ENCODE measurements at places on chromosomes 16 and 17.

- ATAC-seq: no peak
Measured at GRCh38 chr17:50208611-50209061, 7.2 kb upstream of the COL1A1 start.

- no peak for ATAC-seq
Measured at GRCh38 chr17:68297195-68297594, 5.9 kb downstream of the ARSG start.

DNA sequence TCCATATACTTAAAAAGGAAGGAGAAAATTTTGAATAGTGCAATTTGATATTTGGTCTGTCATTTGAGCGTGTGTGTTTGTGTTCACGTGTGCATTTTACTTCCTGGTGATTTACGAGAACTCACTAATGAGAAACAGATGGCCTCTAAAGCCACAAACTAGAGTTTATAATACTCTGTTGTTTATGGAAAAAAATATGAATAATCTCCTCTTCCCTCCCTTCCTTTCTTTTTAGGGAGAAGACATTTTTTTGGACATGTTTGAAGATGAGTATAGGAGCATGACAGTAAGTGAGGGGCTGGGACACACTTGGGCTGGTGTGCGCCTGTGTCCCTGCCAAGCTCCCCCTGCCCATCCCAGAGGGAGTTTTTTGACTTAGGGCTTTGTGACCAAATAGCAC is 102.7 kb downstream of the CLEC16A start:
- peak; percentile 88 for ATAC-seq

DNA sequence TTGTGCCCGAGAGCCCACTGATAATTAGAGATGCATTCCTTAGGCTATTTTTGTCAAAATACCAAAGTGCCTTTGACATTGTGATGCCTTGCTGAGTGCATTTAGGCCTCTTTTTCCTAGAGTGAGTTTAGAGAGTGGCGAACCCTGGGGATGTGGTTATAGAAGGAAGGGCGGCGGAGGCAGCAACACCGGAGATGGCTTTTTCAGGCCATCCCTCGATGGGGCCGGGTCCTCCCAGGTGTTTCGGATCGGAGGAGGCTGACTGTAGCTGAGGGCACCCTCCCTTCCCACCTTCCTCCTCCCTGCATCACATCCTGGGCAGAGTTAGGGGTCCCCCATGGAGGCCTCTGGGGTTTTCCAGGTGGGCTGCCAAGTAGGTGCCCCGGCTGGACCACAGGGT is 6.6 kb upstream of the SNAI3 start:
- ATAC-seq: no peak

- no peak for ATAC-seq
Measured at GRCh38 chr16:55116165-55116920, 185.7 kb downstream of the IRX5 start.

DNA sequence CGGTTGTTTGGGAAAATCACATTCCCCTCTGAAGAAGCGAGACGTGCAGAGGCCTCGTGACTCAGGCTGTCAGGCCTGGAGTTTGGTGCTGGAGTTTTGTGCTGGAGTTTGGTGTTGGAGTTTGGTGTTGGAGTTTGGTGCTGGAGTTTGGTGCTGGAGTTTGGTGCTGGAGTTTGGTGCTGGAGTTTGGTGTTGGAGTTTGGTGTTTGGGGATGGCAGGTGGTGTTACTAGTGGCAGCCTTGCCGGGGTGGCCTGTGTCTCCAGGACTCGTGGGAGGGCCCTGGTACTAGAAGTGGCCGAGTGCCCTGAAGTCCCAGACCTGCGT is 12.6 kb downstream of the TBC1D24 start:
- no peak for ATAC-seq

GRCh38 chr16:23786964-23787561 is 32.2 kb downstream of the CHP2 start:
- ATAC-seq: no peak

GRCh38 chr16:74713876-74714275 is 13.2 kb upstream of the MLKL start:
- ATAC-seq: no peak

GRCh38 chr17:62626719-62627218 is 701 bp upstream of the MRC2 start:
- peak; percentile 28 for ATAC-seq

DNA sequence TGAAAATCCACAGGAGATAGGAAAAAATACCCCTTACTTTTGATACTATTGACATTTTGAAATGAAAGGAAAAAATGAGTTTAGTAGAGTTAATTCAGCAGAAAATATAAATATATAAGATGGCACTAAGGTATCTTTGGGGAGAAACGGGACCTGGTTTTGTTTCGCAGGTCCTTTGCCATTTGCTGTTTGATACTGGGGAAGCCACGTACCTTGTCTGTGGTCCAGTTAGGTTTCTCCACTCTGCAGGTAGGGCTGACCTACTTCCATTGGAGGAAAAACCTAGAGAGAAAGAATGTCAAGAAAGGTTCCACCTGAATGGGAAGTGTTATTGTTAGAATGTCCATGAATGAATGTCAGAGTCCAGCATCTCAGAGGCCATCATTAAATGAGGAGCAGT is 48.1 kb downstream of the HLF start:
- ATAC-seq: no peak

DNA sequence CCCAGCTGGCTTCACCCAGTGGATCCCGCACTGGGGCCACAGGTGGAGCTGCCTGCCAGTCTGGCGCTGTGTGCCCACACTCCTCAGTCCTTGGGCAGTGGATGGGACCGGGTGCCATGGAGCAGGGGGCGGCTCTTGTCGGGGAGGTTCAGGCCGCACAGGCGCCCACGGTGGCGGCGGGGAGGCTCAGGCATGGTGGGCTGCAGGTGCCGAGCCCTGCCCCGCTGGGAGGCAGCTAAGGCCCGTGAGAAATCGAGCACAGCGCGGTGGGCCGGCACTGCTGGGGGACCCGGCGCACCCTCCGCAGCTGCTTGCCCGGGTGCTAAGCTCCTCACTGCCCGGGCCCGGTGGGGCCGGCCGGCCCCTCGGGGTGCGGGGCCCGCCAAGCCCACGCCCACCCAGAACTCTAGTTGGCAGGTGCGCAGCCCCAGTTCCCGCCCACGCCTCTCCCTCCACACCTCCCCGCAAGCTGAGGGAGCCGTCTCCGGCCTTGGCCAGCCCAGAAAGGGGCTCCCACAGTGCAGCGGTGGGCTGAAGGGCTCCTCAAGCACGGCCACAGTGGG is 26.6 kb downstream of the CCDC42 start:
- no peak for ATAC-seq

GRCh38 chr17:51611585-51611984 is 351.2 kb downstream of the UTP18 start:
- ATAC-seq: no peak

- ATAC-seq: no peak
Measured at GRCh38 chr17:50499721-50500120, 8.5 kb upstream of the MYCBPAP start.

GRCh38 chr16:24440306-24440705 is 99.1 kb upstream of the RBBP6 start:
- ATAC-seq: no peak

- no peak for ATAC-seq
Measured at GRCh38 chr16:4862639-4863038, 15.4 kb downstream of the UBN1 start.

DNA sequence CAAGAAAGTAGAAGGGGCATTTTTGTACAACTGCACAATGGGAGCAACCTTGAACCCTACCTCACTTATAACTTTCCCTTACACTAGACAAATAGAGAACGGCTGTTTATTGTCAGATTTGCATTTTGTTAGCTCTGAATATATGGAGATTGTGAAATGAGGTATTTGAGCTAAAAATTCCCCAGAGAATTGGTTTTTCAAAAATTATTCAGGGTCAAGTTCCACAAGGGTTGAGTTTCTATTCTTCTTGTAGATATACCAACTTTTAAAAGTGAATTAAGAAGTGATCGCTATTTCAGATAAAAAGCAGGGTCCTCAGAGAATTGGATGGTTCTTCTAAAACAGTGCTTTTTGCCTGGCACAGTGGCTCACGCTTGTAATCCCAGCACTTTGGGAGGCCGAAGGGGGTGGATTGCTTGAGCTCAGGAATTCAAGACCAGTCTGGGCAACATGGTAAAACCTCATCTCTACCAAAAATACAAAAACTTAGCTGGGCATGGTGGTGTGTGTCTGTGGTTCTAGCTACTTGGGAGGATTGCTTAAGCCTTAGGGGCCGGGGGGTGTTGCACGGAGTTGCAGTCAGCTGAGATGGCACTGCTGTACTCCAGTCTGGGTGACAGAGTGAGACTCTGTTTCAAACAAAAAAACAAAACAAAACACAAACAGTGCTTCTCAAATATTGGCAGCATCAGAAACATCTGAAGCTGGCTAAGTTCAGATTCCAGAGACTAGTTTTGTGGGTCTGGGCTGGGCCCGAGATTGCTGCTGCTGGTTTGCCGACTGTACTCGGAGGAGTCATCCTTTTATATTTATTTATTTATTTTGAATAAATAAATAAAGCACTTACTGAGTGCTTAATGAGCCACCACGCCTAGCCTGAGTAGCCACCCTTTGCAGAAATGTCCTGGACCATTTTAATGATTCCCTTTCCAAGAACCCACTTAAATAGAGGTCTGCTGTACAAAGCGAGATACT is 50.9 kb downstream of the PECAM1 start:
- no peak for ATAC-seq

- ATAC-seq: no peak
Measured at GRCh38 chr17:77946900-77947645, 11.4 kb upstream of the TNRC6C start.

- ATAC-seq: no peak
Measured at GRCh38 chr17:28906706-28907438, 4.0 kb upstream of the DHRS13 start.

DNA sequence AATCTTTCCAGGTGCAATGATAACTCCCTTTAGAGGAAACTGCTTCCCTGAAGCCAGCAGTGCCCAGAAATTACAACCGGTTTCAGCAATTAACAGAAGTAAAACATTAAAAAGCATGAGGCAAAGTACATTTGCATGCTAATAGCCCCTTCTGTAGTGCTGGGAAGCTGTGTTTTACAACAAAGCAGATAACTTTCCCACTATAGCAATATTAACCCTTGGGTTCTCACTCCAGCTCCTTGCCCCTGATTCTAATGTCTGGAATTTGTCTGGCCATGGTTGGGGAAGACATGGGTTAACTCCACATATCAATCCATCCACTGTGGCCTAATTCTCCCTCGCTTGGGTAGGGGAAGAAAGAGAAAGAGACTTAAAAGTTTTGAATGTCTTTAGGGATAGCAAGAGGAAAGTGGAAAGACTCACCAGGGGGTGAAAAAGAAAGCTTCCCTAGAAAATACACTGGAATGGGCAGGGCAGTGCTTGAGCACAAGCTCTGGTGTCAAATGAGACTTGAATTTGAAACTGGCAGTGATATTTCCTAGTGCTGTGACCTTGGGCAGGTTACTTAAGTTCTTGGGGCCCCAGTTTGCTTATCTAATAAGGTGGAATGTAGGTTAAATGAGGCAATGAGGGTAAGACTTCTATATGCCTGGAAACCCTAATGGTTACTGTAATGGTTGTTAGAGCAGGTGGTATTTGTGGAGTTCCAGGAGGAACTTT is 102.0 kb downstream of the SOX9 start:
- ATAC-seq: no peak

- ATAC-seq: no peak
Measured at GRCh38 chr17:6494239-6494941, 50.1 kb downstream of the PIMREG start.

GRCh38 chr17:5772720-5773119 is 188.4 kb upstream of the NLRP1 start:
- ATAC-seq: no peak

DNA sequence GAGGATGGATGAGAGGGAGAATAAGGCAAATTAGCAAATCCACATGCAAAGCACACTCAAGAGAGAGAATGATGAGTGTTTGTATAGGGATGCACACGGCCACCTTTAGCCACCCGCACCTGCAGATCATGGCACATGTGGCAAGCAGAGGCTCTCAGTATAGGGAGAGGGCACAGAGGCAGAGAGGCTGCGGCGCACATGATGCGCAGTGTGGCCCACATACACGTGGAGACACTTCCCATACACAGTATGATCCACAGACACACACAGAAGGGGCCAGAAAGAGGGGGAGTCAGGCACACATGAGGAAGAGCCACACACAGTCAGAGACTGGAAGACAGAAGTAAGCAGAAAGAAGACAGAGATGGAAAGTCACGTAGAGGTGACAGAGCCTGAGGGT is 6.5 kb upstream of the CHD3 start:
- no peak for ATAC-seq

DNA sequence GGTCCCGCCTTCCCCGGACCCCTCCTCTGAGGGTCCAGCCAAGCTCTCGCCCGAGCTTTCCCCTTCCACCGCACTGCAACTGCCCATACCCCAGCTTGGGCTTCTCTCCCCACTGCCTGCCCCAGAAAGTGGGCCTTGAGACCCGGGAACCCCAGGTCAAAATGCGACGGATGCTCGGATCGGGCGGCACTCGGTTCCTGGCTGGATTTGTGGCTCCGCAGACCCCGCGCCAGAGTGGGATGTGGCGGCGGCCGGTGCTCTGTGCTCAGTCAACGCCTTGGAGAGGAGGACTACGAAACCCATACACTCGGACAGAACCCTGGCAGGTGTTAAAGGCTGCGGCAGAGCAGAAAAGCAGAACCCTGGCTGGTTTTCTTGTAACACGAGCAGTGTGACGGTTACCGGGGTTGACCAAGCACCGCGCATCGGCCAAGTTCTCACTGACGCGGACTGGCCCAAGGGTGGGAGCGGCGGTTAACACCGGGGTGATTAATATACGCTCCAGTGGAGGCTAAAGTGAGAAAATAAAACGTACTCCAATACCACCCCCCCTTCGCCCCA is 885 bp upstream of the SLFN13 start:
- ATAC-seq: peak; percentile 55

DNA sequence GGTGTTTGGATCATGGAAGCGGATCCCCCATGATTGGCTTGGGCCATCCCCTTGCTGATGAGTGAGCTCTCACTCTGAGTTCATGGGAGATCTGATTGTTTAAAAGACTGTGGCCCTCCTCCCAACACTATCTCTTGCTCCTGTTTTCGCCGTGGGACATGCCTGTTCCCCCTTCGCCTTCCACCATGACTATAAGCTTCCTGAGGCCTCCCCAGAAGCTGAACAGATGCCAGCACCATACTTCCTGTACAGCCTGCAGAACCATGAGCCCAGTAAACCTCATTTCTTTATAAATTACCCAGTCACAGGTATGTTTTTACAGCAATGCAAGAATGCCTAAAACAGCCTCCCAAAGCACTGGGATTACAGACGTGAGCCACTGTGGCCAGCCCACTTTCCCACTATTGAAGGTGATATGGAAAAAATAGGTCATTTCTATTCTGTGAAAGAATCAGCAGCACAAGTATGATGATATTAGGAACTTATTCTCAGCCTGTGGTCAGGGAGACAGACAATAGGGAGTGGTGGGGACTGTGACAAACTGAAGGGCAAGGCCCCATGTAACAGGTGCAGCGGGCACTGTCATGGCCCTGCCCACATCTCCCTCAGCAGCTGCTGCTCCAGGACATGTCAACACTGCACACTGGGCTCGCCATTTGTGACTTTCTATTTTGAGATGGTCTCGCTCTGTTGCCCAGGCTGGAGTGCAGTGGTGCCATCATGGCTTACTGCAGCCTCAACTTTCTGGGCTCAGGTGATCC is 33.7 kb upstream of the LITAF start:
- ATAC-seq: no peak

- peak; percentile 92 for ATAC-seq
Measured at GRCh38 chr17:48724251-48725003, 1.4 kb downstream of the PRAC2 start.
